ENCODE measurements at places on chromosomes 3 and 15.
A peak's percentile ranks its signal among the peaks of the same experiment; 100 is the strongest.

GRCh38 chr15:65998486-65998885 is 129.2 kb downstream of the RAB11A start:
- DNase-seq, result no peak

- DNase-seq, result peak; percentile 60
These were observed 43.2 kb upstream of the CMSS1 start for GRCh38 chr3:99774467-99774866.

DNA sequence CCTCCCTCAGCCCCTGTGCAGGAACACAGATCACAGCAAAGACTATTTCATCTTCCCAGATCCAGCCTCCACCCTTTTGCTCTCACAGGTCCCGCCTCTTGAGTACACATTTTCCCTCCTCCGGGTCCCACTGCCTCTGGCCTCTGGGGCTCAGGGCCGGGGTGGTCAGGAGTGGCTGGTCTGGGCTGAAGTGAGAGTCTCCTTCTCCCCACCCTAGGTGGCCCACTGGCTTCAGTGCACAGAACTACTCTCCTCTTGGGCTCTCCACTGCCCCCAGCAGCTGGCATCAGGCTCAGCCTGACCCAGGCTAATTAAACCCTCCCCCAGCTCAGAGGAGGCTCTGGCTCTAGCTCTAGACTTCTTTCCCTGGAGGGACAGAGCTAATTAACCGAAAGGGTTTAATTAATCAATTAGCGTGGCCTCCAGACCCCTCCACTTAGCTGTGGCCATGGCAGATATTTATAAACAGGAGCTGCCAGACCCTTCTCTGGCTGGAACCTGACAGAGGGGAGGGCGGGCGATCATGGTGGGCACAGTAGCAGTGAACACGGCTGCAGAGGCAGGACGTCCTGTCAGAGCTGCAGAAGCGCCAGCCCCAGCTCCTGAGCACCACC is 15.1 kb downstream of the DUSP7 start:
- no peak for DNase-seq

DNA sequence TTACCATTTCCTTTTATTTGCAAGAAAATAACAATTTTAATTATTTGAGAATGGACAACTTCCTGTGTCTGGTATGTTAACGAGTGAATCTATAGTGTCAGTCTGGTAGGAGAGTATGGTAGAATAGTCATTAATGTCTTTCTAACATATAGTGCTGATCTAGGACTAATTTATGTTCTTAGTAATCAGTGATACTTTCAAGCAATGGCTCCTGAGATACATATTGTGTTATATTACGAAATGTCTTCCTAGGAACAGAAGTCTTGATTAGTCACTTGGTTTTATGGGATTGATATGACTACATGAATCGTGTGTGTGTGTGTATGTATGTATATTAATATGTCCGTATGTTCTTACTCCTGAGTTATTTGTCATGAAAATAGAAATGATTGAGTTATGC is 66.6 kb upstream of the PAQR5 start:
- DNase-seq, result no peak

GRCh38 chr3:123008840-123009239 is 18.7 kb downstream of the SEMA5B start:
- DNase-seq, result no peak

DNA sequence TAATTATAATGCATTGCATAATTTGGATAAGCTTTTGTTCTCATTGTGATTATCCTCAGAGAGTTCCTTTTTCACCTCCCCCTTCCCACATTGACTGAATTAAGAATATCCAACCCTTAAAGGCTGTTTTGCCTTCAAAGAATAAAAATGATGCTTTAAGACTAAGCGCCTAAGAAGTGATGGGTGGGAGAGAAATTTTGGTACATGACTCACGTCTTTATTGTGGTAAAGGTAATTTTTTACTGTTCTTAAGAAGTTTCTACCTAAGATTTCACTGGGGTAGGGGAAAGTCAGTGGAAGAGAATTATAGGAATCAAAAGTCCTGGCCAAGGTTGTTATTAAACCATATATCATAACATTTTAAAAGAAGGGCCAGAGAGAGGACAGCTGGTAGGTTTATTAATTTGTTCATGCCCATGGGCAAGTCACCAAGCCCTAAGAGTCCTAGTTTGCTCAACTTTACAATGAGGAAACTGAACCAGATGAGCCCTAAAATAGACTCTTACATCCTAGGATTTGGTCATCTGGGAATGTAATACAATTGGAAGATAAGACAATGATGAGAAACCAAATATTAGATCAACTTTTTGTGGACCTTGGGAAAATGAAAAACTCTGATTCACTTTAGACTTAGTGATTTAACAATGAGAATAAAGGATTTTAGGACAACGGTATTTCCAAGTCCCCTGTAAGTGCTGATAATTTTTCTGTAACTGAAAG is 101.1 kb upstream of the RASGRP1 start:
- DNase-seq, result no peak

DNA sequence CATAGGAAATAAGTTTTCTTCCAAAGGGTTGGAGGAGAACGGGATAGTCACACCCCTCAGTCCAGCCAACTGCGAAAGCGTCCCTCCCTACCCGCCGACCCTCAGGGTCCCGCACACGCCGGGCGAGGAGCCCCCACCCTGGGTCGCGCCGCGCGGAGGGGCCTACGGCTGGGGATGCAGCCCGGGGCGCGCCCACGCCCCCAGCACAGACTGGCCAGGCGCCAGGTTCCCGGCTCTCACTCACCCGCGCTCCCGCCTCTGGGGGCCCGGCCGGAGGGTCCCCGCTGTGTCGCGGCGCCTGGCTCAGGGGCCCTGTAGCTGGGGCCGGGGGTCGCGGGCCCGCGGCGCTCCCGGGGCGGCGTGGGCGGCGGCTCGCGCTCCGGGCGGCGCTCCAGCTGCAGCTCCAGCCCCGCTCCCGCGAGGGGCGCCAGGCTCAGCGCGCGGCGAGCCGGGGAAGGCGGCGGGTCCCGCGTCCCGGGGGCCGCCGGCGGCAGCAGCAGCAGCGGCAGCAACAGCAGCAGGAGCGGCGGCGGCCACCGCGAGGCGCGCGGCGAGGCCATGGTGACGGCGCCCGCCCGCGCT is 375 bp downstream of the HEG1 start:
- DNase-seq, result no peak
